ENCODE measurements at places on chromosomes 12 and 14. TPM values are rescaled to one million over a fixed set of nuclear protein-coding genes. Genes with fewer than 3 reads are reported as not detected.

KCNH3 gene
- total RNA-seq = 0.04 TPM

- DNase-seq = no peak
These were observed 51.5 kb downstream of the ST8SIA1 start for GRCh38 chr12:22283006-22283506.

- no peak for DNase-seq
These were observed 7.7 kb upstream of the TRAFD1 start for GRCh38 chr12:112117685-112118084.

GRCh38 chr12:108338915-108339657, at the start of gene CMKLR1:
Gene CMKLR1, minus strand, starts transcription at chr12:108339311. Its CDS starts 45,720 bp downstream, at chr12:108293591.
- peak; percentile 70 for DNase-seq

DNA sequence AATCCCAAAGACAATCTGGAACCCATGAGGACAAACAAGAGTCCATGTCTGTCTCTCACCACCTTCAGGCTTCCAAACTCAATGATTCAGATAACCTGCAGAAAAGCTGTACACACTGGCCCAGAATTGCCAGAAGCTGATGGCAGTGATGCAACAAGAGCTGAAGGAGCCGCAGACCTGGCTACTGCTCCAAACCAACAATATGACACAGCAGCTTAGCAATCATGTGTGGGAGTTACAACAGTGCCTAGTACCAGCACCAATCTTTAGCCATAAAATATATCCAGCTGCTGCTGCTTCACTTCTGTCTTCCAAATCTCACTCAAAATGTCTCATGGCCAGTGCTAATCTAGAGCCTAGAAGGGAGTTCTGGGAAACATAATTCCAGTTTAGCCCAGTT, 22.0 kb downstream of the RPS6KA5 start:
- DNase-seq = peak; percentile 41

GRCh38 chr12:27555361-27555760, 31.4 kb downstream of the PPFIBP1 start:
- no peak for DNase-seq

P2RX2 gene
- not detected for total RNA-seq

DNA sequence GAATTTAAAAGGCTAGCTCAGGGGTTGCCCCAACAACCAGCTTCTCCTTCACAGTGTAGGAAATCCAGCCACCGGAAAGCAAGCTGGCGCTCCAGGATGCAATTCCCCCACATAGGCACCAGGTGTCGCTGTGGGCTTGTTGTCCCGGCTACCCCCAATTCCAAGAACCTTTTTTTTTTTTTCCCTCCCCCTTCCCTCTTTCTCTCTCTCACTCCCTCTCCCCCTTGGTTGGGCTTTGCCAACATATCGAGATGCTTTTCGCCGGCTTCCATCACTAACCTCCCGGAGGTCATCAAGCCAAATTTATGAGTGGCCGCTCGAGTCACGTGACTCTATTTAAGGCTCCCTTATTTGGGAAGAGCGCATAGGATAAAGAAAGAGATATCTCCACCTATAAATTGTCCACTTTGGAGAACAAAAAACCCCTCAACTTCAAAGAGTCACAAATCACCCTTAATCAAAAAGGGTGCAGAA, at the start of gene HOXC5:
HOXC5 (plus strand) TSS at position 424 of the 474 bp plus-strand sequence. CDS start 73 bp downstream, outside the sequence.
- DNase-seq = peak; percentile 82

DNA sequence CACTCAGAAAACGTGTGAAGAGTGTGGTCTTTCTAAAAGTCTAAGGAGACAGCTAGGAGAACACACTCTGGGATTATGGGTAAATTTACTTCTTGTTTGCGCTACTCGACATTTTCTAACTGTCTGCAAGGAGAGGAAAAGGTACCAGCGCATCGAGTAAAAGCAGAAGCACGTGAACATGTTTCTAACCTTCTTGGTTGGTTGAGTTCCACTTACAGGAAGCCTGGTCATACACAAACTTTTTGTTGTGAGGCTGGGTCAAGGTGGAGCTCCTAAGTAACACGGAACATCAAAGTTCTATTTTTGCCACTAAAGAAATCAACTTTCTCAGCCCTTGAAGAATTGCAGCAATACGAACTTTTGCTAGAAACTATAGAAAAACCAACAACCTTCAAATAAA, 20.0 kb downstream of the ANKLE2 start:
- DNase-seq = no peak

GRCh38 chr12:11853126-11853525, 203.7 kb downstream of the ETV6 start:
- no peak for DNase-seq

PNMA1 gene
- 21.3 TPM for total RNA-seq

GRCh38 chr12:48977290-48978281, 536 bp upstream of the WNT1 start:
- DNase-seq = peak; percentile 86

GRCh38 chr14:61940666-61941420, 178.6 kb downstream of the SNAPC1 start:
- DNase-seq = no peak

GRCh38 chr14:73739899-73740617, 25.9 kb upstream of the PNMA1 start:
- no peak for DNase-seq

LHX5 gene
- total RNA-seq = not detected

Measured in psoas muscle (tissue), 8 donors.